ENCODE measurements at places on chromosomes 1 and 21. TPM values are rescaled to one million over a fixed set of nuclear protein-coding genes. Genes with fewer than 3 reads are reported as not detected.

PALMD gene
- total RNA-seq: 17.8 TPM

CD101 gene
- 1.1 TPM for total RNA-seq

OR2T11 gene
- not detected for total RNA-seq

MSH4 gene
- total RNA-seq: 0.91 TPM

CD1B gene
- total RNA-seq: not detected

SHISA4 gene
- 61.9 TPM for total RNA-seq

- no peak for DNase-seq
Measured at GRCh38 chr1:145983206-145983675, 13.1 kb downstream of the TXNIP start.

DNA sequence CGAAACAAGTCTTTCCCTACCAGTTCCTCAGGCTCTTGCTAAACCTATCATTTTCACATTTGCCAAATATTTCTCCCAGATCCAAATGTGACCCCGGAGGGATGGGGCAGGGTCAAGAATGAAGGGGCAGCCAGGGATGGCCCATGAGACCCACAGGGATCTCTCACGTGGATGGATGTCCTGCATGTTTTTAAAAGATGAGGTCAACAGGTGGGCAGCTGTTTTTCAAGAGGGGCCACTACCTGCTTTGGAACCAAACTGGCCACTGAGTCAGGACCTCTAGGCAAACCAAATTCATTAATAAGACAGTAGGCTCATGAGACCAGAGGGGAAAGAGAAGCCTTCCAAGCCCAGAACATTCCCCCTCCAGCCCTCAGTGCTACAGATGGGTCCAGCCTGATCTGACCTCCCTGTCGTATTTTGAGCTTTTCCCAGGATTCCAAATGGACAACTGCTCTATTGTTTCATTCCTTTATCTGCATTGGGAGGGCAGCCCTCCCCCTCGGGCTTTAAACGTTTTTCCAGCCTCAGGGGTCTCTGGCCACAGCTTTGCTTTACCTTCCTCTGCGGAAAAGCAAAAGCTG, 252.5 kb upstream of the IRF2BP2 start:
- no peak for DNase-seq

- no peak for DNase-seq
Measured at GRCh38 chr1:198556971-198557370, 16.5 kb upstream of the ATP6V1G3 start.

DNA sequence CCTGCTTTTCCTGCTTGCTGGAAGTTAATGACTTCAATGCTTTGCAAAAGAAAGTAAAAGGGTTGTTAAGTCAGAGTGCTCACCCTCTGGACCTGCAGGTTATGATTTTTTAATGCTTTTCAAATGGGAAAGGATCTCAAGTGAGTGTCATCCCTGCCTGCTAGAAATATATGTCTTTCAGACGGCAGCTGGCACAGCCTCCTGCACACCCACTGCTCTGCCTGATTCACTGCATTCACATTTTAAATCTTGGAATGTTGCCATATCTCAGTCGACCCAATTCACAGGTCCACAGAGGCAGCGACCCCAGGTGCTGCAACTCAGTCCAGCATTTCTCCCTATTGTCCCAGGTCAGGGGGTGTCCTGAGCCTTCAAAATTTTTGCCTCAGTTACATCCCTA, 10.7 kb downstream of the DUSP23 start:
- DNase-seq: no peak

DNA sequence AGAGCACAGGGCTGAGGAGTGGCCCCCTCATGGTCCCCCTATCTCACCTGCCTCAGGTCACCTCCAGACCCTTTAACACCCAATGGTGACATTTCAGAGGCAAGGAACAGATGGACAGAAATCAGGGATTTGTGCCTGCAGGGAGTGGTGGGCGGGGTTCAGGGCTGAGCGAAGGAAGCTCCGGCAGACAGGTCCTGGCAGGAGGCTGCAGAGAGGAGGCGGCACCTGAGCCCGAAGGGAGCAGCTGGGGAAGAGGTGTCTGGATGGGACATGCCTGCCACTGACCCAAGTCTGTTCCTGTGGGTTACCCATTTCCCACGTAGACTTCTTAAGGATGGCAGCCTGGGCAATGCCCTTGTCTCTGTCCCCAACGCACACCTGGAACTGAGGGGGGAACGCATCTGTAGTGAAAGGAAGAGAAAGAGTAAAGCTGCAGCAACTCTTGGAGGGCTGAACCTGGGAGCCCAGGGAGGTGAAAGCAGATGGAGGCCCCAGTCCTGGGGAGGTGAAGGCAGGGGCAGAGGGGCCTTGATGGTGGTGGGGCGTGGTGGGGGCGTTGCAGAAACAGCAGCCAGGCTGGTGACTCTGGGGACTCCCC, 61.6 kb upstream of the ADARB1 start:
- no peak for DNase-seq

DNA sequence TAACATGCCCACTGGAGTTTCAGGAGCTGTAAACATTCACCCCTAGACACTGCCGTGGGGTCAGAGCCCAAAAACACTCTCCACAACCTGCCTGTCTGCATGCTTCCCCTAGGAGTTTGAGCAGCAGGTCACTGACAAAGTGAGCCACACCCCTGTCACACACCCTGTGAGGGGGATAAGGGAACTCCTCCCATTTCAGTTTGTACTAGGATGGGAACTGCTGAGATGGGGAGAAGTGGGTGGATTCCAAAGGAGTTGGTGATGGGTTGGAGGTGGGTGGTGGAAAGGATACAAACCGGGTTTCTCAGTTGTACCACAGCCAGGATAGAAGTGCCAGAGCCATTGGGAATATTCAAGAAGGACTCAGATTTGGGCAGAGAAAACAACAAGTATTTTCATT, 140.2 kb downstream of the MIS18A start:
- DNase-seq: no peak

DNA sequence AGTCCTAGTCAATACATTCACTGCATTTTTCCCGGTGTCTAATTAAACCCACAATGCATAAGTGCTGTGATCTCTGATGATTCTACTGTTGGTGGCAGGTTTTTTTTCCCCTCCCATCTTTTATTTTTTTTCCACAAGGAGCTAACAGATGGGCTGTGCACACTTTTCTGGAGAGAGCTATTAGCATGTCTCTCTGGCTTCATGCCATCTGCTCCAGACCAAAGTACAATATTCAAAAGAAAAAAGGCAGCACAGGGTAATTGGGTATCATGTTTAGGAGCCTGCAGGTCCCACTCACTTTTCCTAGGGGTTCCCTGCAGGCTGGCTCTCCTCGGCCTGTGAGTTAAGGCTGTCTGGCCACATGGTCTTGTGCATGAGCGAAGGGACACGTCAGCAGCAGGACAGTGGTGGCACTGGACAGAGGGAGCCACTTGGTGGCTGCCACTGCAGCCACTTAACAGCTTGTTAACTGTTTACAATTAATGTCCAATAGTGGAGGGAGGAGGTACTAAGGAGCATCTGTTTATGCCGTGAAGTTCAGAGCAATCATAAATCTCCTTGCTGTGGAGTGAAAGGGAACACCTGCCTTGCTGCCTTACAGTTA, 53.5 kb upstream of the C8B start:
- DNase-seq: no peak

GRCh38 chr1:205598841-205599668, 32.8 kb downstream of the ELK4 start:
- no peak for DNase-seq

DNA sequence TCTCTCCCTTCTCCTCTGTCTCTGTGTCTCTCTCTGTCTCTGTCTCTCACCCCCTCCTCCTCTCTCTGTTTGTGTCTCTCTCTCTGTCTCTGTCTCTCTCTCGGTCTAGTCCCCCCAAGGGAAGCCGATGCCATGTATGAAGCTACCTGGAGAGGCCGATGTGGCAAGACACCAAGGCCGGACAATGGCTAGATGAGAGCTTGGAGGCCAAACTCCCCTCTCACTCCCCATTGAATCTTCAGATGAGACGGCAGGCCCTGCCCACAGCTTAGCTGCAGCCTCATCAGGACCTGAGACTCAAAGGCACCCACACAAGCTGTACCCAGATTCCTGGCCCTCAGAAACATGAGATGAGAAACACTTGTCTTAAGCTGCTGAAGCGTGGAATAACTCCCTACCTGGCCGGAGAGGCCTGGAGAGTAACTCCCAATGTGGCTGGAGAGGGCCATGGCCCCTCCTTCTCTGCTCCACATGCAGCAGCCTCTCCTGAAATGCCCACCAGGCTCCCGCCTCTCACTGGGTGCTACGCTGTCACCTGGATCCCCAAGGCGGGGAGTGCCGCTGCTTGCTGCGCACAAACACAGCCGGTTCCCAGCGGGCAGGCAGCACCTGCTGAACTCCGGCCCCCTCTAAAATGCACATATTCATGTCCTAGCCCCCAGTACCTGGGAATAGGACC, 7.8 kb upstream of the ACTRT2 start:
- DNase-seq: no peak

DNA sequence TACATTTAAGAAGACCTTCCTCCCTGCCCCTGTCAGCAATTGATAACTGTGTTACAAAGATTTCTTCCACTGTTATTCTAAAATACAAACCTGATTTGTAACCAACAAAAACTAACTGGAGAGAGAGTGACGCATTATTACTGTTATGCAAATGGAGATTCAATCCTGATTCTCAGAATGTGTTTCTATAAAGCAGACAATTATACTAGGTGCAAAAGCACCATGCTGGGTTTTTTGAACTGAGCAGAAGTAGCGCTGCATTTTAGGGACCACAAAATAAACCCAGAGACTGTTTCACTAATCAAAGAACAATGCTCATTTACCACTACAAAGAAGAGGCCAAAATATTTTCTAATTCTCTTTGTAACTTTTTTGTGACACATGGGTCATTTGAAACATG, 13.6 kb upstream of the GBP6 start:
- DNase-seq: no peak

- peak; percentile 23 for DNase-seq
Measured at GRCh38 chr1:119713039-119713748, 1.5 kb downstream of the PHGDH start.

- DNase-seq: no peak
Measured at GRCh38 chr21:42975886-42976608, 1.7 kb downstream of the PKNOX1 start.

DNA sequence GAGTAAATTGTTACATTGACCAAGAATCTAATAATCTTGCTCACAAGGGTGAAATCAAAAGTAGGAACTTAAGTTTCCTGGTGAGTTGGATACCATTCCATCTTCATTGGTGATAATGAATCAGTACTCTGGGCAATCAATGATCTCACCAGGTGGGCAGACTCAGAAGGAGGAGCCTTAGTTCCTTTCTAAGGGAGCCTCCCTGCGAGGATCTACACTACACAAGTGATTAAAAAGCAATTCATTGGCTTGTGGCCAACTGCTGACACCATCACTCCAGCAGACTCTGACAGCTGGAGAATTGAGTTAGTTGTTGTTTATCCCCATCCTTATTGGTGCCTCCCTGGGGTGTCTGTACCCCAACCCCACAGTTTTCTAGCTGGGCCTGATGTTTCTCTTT, 84.1 kb upstream of the VANGL1 start:
- DNase-seq: no peak

- DNase-seq: no peak
Measured at GRCh38 chr1:226908913-226909312, 31.2 kb upstream of the COQ8A start.

DNA sequence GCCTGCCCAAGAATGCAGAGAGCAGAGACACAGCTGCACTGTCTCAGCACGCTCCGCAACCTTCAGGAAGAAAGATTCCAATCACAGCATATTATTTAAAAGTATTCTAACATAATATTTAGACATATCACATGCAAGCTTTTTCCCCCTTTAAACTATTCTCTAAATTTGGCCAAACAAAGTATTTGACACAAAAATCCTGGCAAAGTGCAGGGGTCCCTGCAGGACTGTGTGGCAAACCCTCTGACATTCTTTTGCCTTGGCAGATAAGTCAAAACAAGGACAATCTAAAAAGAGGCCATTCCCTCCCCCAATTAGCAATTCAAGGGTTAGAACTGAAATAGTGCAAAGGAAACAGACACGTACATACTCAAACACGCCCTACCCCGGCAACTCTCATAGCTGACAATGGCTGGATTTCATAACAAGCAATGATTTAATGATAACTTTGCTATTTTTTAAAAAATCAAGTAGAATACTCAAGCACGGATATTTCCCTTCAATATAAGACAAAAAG, 225.3 kb downstream of the MRPL39 start:
- DNase-seq: no peak

GRCh38 chr1:58460469-58460868, 86.1 kb downstream of the OMA1 start:
- DNase-seq: no peak

DNA sequence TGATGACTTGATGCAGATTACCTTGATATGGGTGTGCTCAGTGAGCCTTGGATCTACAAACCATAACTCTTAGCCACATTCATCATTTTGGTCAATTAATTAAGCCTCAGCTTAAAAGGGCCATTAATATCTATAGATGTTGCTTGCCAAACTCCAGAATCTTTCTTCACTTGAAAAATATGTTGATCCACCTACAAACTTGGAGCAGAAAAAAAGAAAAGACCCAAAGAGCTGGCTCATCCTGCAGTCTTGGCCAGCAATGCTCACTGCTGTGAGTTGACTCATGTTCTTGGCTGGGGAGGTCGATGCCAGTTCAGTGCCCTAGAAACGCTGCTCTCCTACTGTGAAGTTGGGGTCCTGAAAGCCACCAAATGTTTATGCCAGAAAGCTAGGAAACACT, 75.4 kb downstream of the DPT start:
- no peak for DNase-seq

DNA sequence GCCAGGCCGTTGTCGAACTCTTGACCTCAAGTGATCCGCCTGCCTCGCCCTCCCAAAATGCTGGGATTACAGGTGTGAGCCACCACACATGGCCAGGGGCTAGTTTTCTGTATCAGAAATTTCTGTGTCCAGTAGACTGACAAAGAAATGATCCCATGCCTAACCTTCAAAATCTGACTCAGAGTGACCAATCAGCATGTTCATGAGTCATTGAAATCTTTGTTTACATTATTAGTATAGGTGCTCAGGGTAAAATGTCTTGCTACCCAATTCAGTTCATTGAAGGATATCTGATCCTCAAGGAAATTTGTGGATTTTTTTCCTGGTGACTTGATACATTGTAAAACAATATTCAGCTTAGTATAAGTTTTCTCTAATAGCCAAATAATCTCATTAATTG, 11.0 kb upstream of the LDLRAD2 start:
- no peak for DNase-seq

DNA sequence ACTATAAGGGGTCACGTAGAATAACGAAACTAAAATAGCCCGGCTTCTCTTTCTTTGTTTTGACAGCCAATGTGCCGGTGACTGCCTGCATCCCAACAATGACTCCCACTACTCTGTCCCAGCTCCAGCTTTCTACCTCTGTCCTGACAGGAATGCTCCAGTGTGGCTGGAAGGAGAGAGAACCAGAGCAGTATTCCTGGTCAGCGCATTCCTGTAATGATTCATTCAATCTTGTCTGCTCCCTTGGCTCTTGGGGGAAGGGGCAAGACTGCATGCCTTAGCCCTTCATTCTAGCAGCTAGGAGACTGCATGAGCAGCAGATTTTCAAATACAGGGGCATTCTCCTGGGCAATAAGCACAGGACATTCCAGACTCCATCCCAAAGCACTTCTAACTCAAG, 132.1 kb upstream of the PRMT6 start:
- DNase-seq: no peak

Measured in prostate gland (tissue), 2 donors.